ENCODE measurements at places on chromosomes 6 and 20.

- DNase-seq = no peak
These were observed 58.9 kb upstream of the LRRC1 start for GRCh38 chr6:53735896-53736295.

GRCh38 chr20:48451401-48451800 is 376.4 kb downstream of the PREX1 start:
- no peak for DNase-seq

DNA sequence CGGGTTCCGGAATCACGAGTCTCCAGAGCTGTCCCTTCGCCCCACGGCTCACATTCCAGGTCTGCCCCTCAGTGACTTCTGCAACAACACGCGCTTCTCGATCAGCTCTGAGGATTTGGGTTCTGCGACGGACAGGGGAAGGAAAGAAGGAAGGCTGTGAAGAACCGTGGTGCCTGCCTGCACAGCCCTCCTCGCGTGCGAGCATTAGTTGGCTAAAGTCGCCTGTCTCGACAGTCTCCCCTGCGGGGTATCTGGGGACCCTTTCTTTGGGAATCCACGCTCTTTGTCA is 23.1 kb downstream of the VPS52 start:
- DNase-seq = peak; percentile 65

- DNase-seq = no peak
These were observed 72.6 kb upstream of the SLC4A11 start for GRCh38 chr20:3311623-3312022.

GRCh38 chr20:5195655-5196054 is 68.8 kb downstream of the CDS2 start:
- peak; percentile 55 for DNase-seq

GRCh38 chr20:911882-912600 is 4.1 kb downstream of the ANGPT4 start:
- no peak for DNase-seq

DNA sequence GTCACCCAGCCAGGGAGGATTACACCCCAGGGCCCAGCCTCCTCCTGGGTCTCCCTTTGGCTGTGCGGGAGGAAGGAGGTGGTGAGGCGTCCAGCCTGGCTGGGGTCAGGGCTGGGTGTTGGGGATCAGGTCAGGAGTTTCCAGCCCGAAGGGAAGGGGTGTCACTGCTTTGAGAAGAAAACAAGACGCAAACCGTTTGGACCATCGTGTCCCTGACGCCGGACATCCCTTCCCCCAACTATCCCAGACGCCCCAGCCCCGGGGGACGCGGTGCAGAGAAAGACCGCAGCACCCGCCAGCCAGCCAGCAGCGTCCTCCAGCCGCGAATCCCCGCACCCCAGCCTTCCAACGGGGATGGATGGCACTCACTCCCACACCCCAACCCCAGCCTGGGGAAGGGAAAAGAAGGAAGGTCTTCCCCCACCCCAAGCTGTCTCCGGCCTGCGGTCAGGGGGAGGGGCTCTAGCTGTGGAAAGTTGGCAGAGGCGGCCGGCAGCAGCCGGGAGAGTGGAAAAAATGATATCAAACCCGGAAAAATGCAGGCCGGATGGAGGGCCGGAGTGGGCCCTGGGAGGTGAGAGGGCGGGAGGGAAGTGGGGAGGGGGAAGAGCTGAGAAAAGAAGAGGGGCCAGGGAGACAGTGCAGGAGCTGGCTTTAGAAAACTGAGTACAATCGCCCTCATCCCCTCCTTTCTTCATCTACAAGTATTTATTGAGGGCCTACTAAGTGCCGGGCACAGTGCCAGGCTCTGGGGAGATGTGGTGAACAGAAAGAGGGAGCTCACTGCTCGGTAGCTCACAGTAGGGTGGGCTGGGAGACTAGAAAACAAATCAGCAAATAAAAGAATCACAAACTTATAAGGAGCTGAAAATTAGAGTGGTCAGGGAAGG is 10.6 kb downstream of the REM1 start:
- DNase-seq = peak; percentile 71

- no peak for DNase-seq
These were observed 9.7 kb downstream of the HECA start for GRCh38 chr6:139144490-139145085.

GRCh38 chr6:152112491-152113261 is 305.2 kb downstream of the ESR1 start:
- DNase-seq = no peak

DNA sequence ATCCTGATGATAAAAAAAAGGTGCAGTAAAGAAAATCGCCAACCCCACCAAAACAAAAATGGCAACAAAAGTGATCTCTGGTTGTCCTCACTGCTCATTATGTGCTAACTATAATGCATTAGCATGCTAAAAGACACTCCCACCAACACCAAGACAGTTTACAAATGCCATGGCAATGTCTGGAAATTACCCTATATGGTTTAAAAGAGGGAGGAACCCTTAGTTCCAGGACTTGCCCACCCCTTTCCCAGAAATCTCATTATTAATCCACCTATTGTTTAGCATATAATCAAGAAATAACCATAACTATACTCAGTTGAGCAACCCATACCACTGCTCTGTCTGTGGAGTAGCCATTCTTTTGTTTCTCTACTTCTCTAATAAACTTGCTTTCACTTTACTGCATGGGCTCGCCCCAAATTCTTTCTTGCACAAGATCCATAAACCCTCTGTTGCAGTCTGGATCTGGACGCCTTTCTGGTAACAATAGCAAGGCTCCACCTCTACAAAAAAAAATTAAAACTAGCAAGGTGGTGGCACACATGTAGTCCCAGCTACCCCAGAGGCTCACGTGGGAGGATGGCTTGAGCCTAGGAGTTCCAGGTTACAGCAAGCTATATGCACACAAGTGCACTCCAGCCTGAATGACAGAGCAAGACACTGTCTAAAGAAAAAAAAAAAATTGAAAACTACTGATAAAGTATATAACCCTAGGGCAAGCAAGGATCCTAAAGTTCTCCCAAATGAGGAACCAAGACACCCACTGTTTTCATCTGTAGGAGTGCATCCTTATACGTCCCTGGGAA is 278.8 kb upstream of the JARID2 start:
- no peak for DNase-seq

GRCh38 chr20:53028337-53029007 is 56.3 kb downstream of the TSHZ2 start:
- no peak for DNase-seq

DNA sequence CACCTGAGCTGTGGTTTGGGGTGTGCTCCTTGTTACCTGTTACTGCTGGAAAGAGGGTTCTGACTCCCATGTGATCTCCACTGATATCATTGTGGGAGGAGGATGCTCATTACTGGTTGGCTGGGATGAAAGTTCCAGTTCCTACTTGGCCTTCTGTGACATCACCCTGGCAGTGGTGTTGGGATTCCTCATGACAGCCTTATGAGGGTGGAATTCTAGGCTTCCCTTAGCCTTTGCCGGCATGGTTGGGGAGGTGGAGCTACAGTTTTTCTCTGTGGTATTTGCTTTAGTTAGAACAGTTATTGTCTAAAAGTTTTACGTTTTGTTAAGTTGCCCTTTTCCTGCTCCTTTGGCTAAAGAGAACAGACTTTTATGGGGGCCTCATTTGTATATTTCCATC is 112.1 kb downstream of the AFG1L start:
- peak; percentile 8 for DNase-seq

- peak; percentile 86 for DNase-seq
These were observed 44.1 kb downstream of the STK4 start for GRCh38 chr20:45010399-45010828.

DNA sequence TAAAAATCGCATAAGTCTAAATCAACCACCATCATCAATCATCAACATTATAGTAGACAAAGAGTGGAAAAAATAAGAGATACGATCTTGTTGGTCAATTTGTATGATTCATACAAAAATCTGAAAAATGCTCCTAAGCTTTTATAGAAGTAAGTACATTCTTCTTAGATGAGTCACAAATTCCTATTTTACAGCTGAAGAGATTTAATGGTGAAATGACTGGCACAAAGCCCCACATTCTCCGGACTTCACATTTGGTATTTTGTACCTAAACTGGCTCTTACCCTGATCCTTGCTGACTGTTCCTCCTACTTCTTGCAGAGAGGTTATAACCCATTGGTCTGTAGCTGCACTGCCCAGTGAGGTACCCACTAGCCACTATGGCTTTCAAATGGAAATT is 29.9 kb upstream of the PREP start:
- DNase-seq = peak; percentile 94

- no peak for DNase-seq
These were observed 53.3 kb upstream of the TAF8 start for GRCh38 chr6:41996997-41997396.

- no peak for DNase-seq
These were observed 8.0 kb downstream of the FOXC1 start for GRCh38 chr6:1617466-1618310.

GRCh38 chr6:39143238-39143930 is 28.4 kb upstream of the SAYSD1 start:
- no peak for DNase-seq

DNA sequence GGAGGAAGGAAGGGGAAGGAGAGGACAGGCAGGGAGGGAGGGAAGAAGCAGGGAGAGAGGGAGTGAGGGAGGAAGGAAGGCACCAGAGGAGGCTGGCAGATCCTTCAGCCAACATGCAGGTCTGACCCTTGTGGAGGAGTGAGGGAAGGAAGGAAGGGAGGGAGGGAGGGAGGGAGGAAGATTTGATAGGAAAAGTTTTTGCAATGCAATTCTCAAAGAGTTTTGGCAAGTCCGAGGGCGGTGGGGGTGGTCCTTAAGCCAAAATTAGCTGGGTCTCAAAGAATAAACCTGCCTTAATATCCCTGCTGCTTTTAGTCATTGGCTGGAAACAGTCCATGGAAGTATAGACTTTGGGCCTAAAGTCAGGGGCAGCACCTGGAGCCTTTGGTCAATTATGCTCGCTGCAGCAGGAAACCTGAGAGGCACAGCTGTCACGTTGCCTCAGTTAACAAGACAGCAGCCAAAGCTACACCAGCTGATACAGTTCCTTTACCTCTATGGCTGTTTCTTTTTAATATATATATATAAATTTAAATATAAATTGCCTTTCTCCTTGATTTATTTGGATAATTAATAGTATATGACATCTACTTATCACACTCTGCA is 115.7 kb upstream of the RALGAPA2 start:
- DNase-seq = no peak

- peak; percentile 76 for DNase-seq
These were observed 91.8 kb upstream of the NHSL1 start for GRCh38 chr6:138590796-138591709.

DNA sequence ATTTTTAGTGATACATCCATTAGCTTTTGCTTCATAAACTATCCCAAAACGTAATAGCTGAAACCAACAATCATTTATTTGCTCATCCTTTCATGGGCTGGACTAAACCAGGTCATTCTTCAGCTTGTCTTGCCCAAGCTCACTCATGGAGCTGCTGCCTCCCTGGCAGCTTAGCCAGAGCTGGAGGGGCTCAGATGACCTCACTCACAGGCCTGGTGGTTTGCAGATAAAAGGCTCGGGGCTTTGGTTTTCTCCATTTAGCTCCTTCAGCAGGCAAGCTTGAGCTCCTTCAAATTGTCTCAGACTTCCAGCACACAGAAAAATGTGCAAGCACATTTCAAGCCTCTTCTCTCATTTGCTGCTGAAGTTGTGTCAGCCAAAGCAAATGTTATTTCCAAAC is 139.1 kb downstream of the BTBD3 start:
- no peak for DNase-seq

DNA sequence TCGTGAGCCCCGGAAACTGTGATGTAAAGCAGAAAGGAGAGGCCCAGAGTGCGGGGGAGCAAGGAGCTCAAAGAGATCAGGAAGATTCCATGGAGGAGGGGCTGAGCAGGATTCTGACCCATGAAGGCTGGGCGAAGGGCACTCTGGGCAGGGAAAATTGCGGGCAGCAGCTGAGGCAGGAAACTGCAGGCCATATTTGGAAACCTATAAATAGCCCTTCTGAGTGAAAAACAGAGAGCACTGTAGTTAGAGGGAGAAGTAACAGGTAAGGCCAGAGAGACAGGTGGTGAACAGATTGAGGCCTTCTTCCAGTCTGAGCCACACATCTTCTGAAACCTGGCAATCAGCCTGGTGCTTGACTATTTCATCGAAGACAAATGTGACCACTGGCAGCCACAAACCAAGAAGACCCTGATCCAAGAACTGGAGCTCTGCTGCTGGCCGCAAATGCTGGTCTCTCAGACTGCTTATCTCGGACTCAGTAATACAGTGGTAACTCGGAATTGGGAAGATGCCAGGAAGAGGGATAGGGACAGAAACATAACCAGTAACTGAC is 14.1 kb upstream of the BEND3 start:
- DNase-seq = no peak

GRCh38 chr6:19865178-19865577 is 28.0 kb downstream of the ID4 start:
- DNase-seq = no peak

- peak; percentile 75 for DNase-seq
These were observed 74.1 kb upstream of the SLC4A11 start for GRCh38 chr20:3312940-3313682.

DNA sequence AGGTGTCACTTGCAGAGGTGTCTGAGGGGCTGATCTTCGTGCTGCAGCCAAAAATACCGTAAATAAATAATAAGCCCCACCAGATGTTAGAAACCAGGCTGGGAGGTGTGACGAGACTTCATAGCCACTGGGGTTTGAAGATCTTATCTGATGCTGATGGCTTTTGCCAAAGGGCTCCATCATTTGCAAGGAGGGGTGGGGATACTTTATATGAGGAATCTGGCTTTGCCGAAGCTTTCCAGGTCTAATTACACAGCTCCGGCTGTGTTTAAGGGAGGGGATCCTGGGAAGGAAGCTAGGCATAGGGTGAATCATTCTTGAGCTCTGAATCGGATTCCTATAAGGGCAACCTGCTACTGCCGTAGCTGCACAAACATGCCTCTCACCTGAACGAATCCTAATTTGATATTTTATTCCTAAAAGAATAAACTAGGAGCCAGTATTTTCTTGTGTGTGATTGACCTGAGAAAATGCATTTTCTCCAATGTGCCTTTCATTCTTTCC is 249.6 kb downstream of the SOD2 start:
- DNase-seq = no peak

DNA sequence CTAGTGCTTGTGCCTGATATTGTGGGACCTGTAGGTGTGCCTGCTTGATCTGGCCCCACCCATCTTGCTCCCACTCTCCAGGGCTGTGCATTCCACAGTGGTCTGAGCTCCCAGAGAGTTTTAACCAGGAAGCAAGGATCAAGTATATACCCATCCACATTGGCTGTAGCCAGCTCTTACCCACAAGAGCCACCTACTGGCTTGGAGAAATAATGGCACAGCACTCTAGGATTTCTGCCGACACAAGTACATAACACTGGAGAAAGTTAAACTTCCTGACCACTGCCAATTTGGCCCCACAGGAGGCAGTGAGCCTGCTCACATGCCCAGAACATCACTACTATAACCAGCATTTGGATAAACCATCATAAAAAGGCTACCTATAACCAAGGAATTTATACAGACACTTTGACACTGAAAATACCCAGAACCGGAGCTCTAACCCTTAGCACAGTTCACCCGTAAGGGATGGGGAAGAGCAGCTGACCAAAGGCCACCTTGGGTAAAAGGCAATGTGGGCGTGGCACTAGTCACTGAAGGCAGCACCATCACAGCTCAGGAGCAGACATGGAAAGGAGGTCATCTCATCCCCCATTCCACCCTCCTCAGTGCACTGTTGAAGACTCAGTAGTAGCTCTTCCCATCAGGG is 440.4 kb downstream of the BTBD3 start:
- no peak for DNase-seq

GRCh38 chr6:108805611-108806167 is 42.5 kb upstream of the ARMC2 start:
- DNase-seq = no peak

Measured in EH (cell line).